H1 (cell line): ENCODE measurements at places on chromosomes 1 and 21. TPM values are rescaled to one million over a fixed set of nuclear protein-coding genes. Genes with fewer than 3 reads are reported as not detected.

DNA sequence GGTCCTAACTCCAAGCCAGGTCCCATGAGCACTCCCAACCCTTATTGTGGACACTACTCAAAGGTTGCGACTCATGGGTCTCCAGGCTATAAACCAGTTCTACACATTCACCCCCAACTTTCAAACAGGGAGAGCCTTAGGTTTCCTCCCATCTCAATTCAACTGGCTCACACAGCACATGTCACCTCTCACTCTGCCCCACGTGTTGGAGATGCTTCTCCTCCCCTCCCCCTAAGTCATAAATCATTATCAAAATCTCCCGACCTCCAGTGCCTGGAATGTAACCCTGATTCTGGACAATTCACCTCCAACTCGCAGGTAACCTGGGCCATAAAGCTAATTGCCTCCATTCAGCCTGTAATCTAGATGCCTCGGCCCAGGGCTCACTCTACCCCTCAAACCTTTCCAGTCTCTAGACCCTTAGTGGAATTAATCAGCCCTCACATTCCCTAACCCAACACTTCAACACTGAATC lies 595 bp downstream of the AK2 start:
- no peak for DNase-seq

GRCh38 chr1:24536391-24536840 lies 19.5 kb upstream of the NCMAP start:
- no peak for DNase-seq

DNA sequence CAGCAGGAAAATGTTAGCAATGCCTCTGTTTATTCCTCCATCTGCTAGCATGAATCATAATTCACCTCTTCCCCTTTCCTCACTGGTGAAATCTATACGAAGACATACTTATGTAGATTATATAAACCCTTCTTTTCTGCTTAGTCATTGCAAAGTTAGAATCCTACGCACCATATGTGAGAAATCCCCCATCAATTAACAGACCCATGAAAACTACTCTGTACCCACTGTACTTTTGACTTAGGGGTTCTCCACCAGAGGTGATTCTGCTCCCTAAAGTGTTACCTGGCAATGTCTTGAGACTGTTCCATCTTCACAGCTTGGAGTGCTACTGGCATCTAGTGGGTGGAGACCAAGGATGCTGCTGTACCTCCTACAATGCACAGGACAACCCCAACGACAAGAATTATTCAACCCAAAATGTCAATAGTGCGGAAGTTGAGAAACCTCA lies 49.6 kb upstream of the KCTD3 start:
- no peak for DNase-seq

- DNase-seq, result no peak
Measured at GRCh38 chr1:214604523-214604922, 1.5 kb downstream of the CENPF start.

GRCh38 chr1:61184040-61184713 lies 101.8 kb downstream of the NFIA start:
- DNase-seq, result no peak

DNA sequence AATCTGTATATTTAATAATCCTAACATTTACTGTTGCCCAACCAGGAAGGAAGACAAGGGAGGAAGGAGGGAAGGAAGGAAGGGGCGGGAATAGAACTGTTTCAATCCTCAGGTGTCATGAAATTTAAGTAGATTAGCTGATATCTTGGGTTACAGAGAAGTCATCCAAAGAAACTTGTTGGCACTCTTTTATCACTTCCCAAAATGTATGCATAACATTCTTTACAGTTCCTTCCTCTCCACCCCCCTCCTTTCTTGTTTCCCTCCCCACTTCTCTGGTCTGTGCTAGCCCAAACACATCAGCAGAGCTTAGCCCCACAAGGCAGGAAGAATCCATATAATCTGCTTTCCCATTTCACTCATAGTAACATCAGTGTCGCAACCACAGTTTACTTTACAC lies 110.9 kb downstream of the ESRRG start:
- DNase-seq, result no peak

DNA sequence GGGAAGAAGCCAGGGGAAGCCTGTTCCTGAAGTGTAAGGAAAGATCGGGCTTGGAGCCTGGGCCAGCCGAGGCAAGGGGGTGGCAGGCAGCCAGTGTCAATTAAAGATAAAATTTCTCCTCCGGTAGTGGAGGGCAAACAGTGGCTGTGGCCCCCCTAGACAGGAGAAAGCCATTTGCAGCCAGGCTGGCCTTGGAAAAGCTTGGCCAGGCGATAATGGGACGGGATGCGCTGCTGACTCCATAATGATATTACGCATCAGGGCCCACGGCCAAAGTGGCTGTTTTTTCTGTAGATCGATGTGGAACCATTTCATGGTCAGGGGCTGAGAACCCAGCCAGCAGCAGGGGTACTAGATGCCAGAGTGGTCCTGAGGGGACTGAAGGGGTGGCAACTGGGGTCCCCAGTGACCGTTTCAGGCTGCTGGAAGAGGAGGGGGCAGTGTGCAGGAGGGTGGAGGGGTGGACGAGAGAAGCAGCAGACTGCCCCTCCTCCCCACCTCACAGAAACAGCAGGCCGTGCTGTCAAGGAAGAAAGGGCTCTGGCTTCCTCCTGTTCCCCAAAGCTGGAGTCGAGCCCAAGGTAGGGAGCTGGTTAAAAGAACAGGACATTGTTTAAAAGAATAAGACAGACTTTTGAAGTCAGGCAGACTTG lies 25.2 kb downstream of the KCNC4 start:
- DNase-seq, result no peak

GRCh38 chr1:167056529-167057231 lies 33.5 kb downstream of the GPA33 start:
- no peak for DNase-seq

- DNase-seq, result no peak
Measured at GRCh38 chr1:205450448-205450847, 5.4 kb downstream of the BLACAT1 start.

GRCh38 chr1:246577720-246578106 lies 11.5 kb downstream of the CNST start:
- no peak for DNase-seq

- no peak for DNase-seq
Measured at GRCh38 chr1:154758346-154758745, 111.7 kb downstream of the KCNN3 start.

- DNase-seq, result no peak
Measured at GRCh38 chr1:175005085-175005783, 5.5 kb downstream of the CACYBP start.

- DNase-seq, result no peak
Measured at GRCh38 chr21:28821276-28822122, 171.2 kb downstream of the LTN1 start.

DNA sequence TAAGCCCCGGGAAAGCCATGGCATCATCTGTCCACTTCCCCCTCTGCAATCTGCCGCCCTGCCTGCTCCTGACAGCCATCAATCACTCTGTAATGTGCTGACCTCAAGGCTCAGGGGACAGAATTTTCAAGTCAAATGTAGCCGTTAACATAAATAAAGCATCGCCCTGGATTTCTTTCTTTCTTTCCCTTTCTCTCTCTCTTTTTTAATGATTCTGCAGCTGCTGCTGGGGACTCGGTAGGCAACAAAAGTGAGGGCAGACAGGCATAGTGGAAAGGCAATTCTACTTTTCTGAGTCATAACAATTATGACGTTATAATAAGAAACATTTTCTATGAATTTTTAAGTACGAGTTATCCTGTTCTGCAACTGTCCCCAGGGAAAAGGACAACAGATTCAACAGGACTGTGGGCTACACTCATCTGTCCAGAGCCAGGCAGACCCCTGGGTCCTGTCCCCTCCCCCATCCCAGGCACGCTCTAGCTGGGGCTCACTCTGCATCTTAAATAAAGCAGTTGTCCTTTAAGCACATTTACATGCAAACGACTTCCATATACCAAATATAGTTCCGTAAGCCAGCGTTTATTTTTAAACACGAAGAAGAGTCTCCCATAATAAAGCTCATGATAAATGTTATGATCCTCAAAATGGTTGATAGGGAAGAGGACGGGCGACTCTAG lies 78.7 kb downstream of the SSBP3 start:
- no peak for DNase-seq

- no peak for DNase-seq
Measured at GRCh38 chr1:68101829-68102228, 51.4 kb upstream of the DIRAS3 start.

GRCh38 chr1:53271446-53272090 lies 33.2 kb upstream of the MAGOH start:
- no peak for DNase-seq

DNA sequence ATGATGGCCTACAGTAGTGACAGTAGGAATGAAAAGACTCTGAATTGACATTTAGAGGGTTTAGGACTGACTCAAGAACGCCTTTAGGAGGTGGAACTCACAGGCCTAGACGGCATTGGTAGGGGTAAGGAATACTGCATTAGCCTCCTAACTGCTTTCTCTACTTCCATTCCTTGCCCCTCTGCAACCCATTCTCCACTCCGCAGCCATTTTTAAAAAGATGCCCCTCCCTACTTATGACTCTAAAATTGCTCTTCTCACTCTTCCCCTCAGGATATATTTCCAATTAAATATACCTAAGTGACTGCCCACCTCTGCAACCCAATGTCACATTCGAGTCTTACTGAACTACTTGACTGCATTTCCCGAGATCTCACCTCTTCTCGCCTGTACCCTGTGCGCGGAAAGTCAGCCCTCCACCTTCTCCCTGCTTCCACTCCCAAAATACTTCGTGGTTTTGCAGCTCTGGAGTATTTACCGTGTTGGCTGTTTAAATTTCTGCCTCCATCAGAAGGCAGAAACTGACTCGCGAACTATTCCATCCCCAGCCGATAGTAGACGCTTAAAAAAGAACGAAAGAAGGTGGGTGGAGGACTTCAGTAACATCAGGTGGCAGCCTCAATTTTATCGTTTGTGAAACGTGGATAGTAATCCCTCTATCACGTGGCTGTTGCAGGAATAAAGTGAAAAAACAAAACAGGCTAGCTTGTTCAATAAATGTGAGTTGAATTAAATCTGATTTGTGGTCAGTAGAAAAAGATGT lies 1.1 kb upstream of the YBX1 start:
- no peak for DNase-seq

DNA sequence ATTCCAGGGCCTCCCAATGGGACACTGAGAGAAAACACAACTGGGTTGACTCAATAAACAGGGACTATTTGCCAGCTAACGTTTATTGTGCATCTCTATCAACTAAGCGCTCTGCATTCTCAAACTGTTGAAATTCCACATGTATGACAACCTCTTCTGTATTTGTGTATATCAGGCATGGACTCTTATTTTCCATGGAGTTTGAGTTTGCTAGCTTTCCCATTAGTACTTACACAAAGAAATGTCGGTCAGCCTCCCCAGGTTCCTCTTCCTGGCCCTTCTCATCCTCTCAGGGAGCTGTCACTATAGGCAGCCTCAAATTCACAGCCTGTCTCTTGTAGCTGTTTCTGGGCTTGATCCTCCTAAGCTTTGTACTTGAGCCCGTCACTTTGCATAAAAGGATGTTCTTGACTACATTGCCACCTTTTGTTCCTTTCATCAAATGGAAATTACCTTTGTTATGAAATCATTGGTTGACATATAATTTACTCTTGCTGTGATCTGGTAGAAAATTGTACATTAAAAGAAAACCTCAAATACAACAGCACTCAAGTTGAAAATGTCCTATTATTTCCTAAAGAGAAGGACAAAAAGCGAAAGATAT lies 60.0 kb upstream of the NTPCR start:
- no peak for DNase-seq

- DNase-seq, result peak; percentile 68
Measured at GRCh38 chr1:43005460-43006361, 47.0 kb upstream of the SLC2A1 start.

GRCh38 chr1:246497331-246497915 lies 9.7 kb downstream of the SMYD3 start:
- DNase-seq, result no peak

GRCh38 chr1:239388578-239388977 lies 2.2 kb downstream of the CHRM3 start:
- DNase-seq, result no peak

DNA sequence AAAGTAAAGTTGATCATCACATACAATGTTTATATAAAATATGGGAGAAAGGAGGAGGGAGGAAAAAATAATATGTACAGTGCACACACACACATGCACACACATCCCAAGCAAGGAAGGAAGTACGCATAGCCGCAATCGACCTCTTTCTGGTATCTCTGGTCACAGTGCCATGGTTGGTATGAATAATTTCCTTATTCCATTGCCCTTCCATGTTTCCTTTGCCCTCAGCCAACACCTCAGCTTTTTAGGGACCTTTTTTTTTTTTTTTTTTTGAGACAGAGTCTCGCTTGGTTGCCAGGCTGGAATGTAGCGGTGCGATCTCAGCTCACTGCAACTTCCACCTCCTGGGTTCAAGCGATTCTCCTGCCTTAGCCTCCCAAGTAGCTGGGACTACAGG lies 20.6 kb downstream of the CITED4 start:
- no peak for DNase-seq

GRCh38 chr1:93649231-93649630 lies 32.4 kb downstream of the BCAR3 start:
- no peak for DNase-seq

- DNase-seq, result no peak
Measured at GRCh38 chr1:118621839-118622238, 366.3 kb downstream of the TBX15 start.

- no peak for DNase-seq
Measured at GRCh38 chr1:17140279-17140678, 21.0 kb upstream of the PADI2 start.

Gene PDZK1IP1
- not detected in 2 replicates for total RNA-seq

Gene PLA2G2F
- total RNA-seq, result not detected in 2 replicates

Gene MT1HL1
- total RNA-seq, result not detected in 2 replicates

Gene GPR153
- total RNA-seq, result 5.7 and 6.1 TPM in 2 replicates

Gene FRRS1
- 5.6 and 6.5 TPM in 2 replicates for total RNA-seq

Gene GSTM5
- total RNA-seq, result 0.24 and 0.25 TPM in 2 replicates

Gene FCAMR
- not detected in 2 replicates for total RNA-seq
